ENCODE measurements at places on chromosomes 3 and 15. TPM values are rescaled to one million over a fixed set of nuclear protein-coding genes. Genes with fewer than 3 reads are reported as not detected.
A peak's percentile ranks its signal among the peaks of the same experiment; 100 is the strongest.

GRCh38 chr3:57331078-57331610 lies 38.7 kb upstream of the ASB14 start:
- DNase-seq = no peak
- no peak overlapping the region for H3K4me3 ChIP-seq
- H3K4me1 ChIP-seq = no peaks in the 10 kb centered on the region
- H3K27ac ChIP-seq = no peak overlapping the region
- H3K27me3 ChIP-seq = no peaks in the 10 kb centered on the region

CASR gene
- total RNA-seq = not detected

DNA sequence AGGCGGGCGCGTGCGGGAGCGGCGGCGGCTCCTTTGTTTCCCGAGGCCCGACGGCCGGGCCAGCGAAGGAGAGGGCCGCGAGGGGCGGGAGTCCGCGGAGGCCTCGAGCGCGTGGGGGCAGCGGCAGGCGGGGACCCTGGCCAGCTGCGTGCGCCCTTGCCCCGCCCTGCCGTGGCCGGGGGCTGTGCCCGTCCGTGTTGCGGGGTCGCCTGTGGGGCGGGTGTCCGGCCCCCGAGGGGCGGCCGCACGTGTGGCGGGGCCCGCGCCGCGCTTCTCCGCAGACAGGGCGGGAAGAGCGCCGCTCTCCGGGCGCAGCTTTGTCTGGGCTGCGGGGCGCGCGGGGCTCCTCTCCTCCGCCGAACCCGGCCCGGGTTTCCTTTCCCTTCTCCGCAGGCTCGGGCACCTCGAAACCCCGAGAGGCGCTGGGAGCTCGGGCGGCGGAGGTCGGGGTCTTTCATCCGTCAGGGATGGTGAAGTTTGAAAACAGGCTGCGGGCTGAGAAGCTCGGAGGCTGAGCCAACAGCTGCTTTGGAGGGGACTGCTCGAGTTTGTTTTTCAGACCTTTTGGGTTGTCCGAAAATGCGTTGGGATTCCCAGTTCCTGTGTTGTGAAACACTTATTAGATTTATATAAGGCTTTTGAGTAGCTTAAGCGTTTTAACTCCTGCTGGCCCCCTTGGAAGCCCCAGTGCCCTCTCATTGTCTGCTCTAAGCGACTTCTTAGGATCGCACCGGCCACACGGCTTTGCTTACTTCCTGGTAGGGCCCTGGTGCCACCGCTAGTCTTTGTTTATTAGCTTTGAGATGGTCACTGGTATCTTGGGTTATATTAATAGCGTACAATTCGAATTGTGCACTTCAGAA lies 817 bp downstream of the USP3 start:
- H3K4me1 ChIP-seq = peaks cover 4% of the 10 kb centered on the region
- H3K36me3 ChIP-seq = no peaks in the 10 kb centered on the region
- peak; percentile 83 for DNase-seq
- no peaks in the 10 kb centered on the region for H3K27me3 ChIP-seq
- peak overlapping the region; percentile 93 for H3K4me3 ChIP-seq

DNA sequence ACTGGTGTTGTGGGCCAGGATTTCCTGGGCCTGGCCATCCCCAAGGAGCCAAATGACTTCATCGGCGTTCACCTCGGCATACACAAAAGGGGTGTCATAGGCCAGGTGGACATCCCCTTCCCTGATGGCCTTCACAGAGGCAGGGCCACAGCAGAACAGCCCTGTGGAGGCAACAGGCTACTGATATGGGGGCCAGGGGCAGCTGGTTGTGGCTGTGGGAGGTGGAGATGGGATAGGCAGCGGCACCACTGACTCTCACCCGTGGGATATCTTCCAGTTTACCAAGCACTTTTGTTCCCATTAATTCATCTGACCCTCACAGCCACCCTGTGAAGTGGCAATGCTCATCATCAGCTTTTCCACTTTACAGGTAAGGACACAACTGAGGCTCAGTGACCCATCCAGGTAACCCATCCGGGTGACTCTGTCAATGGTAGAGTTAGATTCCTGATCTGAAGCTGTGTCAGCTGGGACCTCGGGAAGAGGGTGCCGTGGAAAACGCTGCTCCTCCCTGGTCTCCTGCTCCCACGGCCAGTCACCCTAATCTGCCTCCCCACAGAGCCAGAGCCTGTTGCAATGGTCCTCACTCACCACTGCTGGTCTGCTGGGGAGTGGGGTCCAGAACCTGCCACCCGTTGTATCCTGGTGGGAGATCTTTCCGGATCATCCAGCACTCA lies 15.3 kb upstream of the TGM5 start:
- no peak overlapping the region for H3K4me3 ChIP-seq
- H3K27ac ChIP-seq = no peak overlapping the region
- no peaks in the 10 kb centered on the region for H3K36me3 ChIP-seq
- no peaks in the 10 kb centered on the region for H3K4me1 ChIP-seq
- H3K27me3 ChIP-seq = no peaks in the 10 kb centered on the region

DNA sequence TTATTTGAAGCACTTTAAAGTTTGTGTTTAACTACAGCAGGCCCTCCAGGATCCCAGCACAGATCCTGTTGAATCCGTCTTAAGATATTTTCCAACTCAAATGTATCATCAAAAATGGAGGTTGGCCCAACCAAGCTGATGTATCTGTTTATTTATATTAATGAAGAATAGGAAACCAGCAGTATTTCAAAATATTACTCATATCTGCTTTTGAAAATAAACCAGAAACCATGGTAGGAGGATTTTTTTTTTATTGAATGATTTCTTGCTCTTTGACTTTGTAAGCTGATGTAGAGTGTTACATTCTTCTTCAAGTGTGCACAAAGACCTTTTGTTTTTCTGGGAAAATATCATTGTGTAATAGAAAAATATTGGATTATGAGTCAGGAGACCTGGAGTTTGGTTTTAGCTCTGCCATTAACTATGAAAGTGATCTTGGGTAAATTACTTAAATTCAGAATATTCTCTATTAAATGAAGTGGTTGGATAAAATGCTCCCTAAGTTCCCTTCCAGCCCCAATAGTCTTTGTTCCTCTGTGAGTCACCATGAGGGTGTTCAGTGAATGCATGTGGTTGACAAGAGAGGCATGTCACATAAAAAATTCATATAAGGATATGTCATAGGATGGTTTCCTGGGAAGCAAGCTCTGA lies 221.3 kb upstream of the GAP43 start:
- H3K27me3 ChIP-seq = no peaks in the 10 kb centered on the region
- DNase-seq = no peak
- peaks cover 5% of the 10 kb centered on the region for H3K4me1 ChIP-seq
- no peak overlapping the region for H3K4me3 ChIP-seq
- H3K27ac ChIP-seq = peak overlapping the region; percentile 88
